Endothelial cell of umbilical vein (primary cell): ENCODE measurements at places on chromosomes 1 and 21. TPM values are rescaled to one million over a fixed set of nuclear protein-coding genes. Genes with fewer than 3 reads are reported as not detected.

GRCh38 chr1:206723805-206724472, 39.2 kb downstream of the MAPKAPK2 start:
- no peak for DNase-seq

DNA sequence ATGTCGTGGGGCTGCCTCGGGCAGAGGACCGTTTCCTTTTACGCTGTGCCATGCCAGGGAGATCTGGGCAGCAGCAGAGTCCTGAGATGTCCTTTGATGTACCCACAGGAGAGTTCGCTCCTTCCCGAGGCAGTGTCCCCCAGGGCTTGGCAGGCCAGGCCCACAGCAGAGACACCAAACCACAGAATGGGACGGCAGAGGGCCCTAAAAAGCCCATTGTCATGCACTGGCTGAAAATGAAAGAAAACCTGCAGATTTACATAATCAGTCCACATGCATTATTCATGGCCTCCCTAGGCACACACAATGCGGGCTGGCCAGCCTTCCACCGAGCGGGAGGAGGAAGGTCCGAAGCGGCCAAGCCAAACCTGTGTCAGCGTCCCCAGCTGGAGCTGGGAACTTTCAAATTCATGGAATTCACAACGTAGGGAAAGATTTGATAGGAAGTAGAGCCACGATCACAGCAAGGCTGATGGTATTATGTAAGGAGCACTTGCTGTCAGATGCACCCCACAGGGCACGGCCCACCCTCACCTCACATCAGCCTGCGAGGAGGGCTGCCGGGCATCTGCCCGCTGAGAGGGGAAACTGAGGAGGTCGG, 25.3 kb upstream of the EFHD2 start:
- no peak for DNase-seq

The GFI1 gene
- polyA plus RNA-seq = 0.22 TPM in 2 replicates

- DNase-seq = no peak
These were observed 11.1 kb upstream of the TNFRSF14 start for GRCh38 chr1:2544875-2545640.

The ARHGEF16 gene
- polyA plus RNA-seq = 0.52 and 0.80 TPM in 2 replicates

DNA sequence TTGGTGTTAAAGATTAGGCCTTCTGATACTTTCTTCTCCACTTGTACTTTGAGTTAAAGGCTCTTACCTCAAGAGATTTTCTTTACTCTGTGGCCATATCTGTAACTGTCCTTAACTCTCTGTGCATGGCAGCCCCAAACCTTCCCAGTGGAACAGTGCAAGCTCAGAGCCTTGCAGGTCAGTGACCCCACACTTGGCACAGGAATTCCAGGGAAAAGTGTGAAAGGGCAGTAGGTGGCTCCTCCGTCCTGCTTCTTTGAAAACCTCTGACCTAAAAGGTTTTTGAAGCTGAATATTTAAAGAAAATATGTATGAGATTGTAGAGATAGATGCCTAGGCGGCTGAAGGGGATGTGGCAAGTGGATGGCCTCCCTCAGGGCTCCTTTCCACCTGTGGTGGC, 26.3 kb downstream of the ITSN1 start:
- DNase-seq = no peak

GRCh38 chr21:38493549-38494250, 4.6 kb downstream of the ERG start:
- DNase-seq = peak; percentile 48

The C4BPA gene
- not detected in 2 replicates for polyA plus RNA-seq

- no peak for DNase-seq
These were observed 7.1 kb downstream of the C1orf21 start for GRCh38 chr1:184393962-184394361.

GRCh38 chr1:168671782-168672181, 57.2 kb downstream of the DPT start:
- no peak for DNase-seq

The MXRA8 gene
- polyA plus RNA-seq = 1.9 and 2.2 TPM in 2 replicates

GRCh38 chr1:8818325-8818775, 910 bp upstream of the RERE start:
- peak; percentile 93 for DNase-seq

DNA sequence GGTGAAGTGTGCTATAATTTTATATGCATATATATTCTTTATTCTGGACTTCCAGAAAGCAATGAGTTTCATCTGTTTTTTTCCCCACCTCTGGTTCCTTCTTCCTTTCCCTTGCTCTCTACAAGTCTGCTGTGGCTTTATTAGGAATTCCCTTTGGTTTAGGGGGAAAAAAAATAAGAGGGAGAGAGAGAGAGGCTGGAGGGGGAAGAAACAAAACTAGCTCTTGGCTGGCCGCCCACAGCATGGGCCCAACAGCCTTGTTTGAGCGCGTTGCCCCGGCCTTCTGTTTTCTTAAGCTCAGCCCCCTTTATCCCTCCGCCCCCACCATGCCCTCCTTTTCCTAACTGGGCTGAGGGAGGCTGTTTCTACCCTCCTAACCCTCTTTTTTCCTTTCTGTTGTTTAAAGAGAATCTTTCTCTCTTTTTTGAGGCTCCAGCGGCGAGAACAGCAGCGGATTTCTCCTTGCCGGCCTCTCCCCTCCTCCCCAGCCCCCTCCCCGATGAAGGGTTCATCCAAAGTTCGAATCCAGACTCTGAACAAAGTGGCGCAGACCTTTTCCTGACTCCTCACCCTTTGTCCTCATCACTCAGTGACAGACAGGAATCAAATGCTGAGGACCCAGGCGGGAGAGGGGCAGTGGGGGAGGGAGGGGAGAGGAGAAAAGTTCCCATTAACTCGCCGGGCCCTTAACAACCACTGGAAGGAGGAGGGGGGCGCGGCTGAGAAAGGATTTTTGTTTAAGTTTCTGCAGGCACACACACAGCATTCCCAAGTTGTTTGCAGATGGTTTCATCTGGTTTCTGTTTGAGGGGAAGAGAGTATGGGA, 29.7 kb downstream of the PBX1 start:
- DNase-seq = peak; percentile 77

The HEYL gene
- polyA plus RNA-seq = not detected in 2 replicates

The OR2L5 gene
- not detected in 2 replicates for polyA plus RNA-seq

The DNASE2B gene
- polyA plus RNA-seq = not detected in 2 replicates

GRCh38 chr21:21664871-21665270, 666.7 kb downstream of the NCAM2 start:
- no peak for DNase-seq

DNA sequence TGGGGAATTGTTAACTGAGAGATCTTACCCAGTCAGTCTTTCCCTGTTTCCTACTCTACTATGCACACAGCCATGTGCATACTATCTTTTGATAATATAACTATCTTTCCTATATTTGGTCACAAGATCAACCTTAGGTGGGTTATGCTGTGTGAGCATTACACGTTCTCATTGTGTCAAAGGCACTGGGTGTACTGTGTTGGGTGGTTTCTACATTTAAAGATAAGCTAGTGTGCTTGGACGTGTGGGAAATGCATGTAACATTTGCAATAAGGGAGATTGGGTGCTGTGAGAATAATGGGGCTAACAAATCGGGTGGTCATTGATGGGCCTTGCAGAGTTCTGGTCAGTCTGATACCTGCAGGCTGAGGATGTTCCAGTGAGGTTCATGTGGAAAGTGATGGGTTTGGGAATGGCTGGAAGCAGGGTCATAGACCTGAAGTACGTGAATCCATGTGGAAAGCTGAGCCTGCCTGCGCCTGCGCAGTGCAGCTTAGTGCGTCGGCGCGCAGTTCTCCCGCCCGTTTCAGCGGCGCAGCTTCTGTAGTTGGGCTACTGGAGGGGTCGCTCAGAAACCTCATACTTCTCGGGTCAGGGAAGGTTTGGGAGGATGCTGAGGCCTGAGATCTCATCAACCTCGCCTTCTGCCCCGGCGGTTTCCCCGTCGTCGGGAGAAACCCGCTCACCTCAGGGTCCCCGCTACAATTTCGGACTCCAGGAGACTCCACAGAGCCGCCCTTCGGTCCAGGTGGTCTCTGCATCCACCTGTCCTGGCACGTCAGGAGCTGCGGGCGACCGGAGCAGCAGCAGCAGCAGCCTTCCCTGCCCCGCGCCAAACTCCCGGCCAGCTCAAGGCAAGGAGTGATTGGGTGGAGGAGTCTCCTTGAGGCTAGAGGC, at the start of gene MSH4:
Gene MSH4, plus strand, starts transcription at position 507 of the 897 bp plus-strand sequence. Its CDS starts 104 bp downstream, at position 611.
- DNase-seq = no peak

The TGFB2 gene
- 21.2 TPM in 2 replicates for polyA plus RNA-seq

DNA sequence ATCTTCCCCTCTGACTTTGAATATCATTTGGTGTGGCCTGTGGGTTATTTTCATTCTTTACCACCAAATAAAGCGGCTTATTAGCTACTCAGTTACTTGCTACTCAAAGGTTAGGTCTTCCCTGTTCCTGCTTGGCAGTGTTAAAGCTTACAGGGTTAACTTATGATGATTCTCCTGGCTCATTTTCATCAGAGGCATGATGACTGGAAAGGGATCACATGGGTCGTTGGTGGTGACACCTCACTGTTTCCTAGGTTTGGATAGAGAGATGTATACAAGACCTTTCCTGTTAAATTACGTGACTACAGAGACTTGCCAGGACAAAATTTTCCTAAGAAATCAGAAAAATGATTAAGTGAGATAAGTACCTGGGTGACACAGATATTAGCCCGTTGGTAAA, 27.4 kb downstream of the MRPS6 start:
- no peak for DNase-seq

DNA sequence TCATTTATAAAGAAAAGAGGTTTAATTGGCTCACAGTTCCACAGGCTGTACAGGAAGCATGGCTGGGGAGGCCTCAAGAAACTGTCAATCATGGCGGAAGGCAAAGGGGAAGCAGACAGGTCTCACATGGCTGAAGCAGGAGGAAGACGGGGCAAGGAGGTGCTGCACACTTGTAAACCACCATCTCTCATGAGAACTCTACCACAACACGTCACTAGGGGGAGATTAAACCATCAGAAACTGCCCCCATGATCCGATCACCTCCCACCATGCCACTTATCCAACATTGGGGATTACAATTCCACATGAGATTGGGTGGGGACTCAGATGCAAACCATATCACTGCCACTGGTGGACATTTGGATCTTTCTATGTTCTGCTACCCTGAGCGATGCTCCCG, 351.4 kb downstream of the NPHP4 start:
- no peak for DNase-seq

GRCh38 chr1:55703726-55704363, 488.7 kb upstream of the USP24 start:
- no peak for DNase-seq
